ENCODE measurements at places on chromosomes 5 and 9. TPM values are rescaled to one million over a fixed set of nuclear protein-coding genes. Genes with fewer than 3 reads are reported as not detected.

GRCh38 chr9:136565086-136565714, 19.4 kb upstream of the NOTCH1 start:
- DNase-seq: peak; percentile 9

GALT gene
- 68.4 TPM for total RNA-seq

SOHLH1 gene
- not detected for total RNA-seq

GRCh38 chr5:150082374-150082773, 4.0 kb downstream of the CSF1R start:
- no peak for DNase-seq

GRCh38 chr5:80867233-80867632, 92.9 kb upstream of the RASGRF2 start:
- DNase-seq: no peak

GRCh38 chr5:181245427-181246275, 1.9 kb upstream of the RACK1 start:
- DNase-seq: no peak

DNA sequence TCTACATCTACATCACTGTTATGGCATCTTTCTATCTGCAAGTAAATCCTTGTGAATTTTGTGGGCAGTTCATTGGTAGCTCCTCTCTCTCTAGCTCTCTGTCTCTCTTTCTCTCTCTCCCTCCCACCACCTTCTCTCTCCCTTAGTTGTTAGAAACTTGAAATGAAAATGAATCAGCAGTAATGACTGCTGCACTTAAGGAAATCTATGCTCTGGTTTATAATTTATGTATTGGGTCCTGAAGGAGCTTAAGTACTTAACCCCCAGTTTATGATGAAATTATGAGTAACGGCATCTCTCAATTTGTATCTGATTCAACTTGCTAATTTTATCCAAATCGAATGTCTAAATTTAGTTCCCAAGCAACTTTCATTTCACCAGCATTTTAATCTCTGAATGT, 52.0 kb upstream of the PTGER4 start:
- no peak for DNase-seq

SNAPC4 gene
- 6.7 TPM for total RNA-seq

MOB3B gene
- total RNA-seq: 0.17 TPM

PCDHA12 gene
- total RNA-seq: not detected

INSYN2B gene
- total RNA-seq: not detected

DNA sequence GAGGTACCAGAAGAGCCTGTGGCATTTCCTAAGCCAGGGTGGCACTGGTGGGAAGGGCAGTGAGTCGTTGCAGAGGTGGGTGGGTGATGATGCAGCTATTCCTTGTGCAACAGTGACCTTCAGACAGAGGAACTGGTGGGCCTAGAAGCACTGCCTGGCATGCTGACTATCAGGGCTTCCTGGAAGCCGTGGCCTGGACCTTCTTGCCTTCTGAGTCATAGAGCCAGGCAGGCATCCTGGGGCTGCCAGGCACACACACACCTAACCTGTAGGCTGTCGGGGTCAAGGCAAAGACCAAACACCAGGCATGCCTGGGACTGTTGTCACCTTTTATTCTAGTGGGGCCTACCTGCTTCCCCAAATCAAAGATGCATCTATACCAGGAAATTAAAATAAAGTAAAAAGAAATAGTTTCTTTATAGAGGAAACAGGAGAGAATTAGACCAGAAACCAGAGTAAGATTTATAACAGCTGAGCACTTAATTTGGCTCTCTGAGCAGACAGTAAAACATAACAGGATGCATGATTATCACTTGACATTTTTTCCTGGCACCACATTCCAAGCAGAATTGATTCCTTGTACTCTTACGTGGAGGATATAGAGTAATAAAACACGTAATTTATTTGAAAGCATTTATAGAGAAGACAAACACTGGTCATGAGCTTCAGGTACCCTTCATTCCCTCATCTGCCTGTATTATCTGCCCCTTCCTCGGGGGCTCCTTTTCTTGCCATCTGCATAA, 25.1 kb downstream of the NANS start:
- DNase-seq: no peak

- no peak for DNase-seq
Observed at GRCh38 chr5:116032094-116032517, at the start of gene ARL14EPL. Gene ARL14EPL (plus strand): TSS chr5:116032472. CDS start chr5:116051466, 18,994 bp downstream.

DIPK1B gene
- 0.22 TPM for total RNA-seq

EQTN gene
- total RNA-seq: not detected

GRCh38 chr9:131270171-131271015, 5.9 kb downstream of the FAM78A start:
- DNase-seq: peak; percentile 61

DNA sequence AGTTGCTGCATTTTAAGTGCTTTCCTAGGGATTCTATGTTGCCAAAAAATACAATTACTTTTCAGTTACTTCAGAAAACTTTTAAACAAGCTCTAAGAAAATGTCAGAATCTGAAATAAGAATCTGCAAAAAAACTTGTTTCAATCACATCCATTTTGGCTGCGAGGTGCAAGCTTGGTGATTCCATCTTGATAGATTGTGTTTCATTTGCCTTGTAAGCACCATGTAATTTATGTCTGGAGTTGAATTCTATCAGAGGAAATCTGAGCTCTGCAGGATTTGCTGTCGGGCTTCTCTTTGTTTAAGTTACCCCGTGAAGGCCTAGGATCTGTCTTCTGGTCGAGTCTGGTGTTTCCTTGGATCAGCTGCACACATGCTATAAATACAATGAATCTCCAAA, 40.4 kb upstream of the MAN2A1 start:
- no peak for DNase-seq

GRCh38 chr9:2771087-2771486, 53.8 kb downstream of the KCNV2 start:
- no peak for DNase-seq

HCN1 gene
- not detected for total RNA-seq

DNA sequence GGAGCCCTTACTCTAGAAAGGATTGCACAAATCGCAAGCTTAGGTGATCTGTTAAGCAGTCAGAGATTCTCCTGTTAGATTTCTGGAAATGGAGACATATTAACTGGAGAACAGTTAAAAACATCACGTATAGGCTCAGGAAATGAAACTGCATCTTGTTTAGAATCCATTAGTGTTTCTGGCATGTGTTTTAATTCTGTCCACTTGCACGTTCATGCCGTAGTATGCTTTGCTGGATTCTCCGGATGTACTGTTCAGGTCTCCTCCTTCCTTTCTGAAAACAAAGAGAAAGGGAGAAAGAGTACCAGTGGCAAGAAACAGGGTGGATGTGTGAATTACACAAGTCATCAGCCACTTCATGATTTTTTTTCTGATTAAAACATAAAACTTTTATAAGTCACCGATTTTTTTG, 2.5 kb upstream of the RGMB start:
- no peak for DNase-seq

DNA sequence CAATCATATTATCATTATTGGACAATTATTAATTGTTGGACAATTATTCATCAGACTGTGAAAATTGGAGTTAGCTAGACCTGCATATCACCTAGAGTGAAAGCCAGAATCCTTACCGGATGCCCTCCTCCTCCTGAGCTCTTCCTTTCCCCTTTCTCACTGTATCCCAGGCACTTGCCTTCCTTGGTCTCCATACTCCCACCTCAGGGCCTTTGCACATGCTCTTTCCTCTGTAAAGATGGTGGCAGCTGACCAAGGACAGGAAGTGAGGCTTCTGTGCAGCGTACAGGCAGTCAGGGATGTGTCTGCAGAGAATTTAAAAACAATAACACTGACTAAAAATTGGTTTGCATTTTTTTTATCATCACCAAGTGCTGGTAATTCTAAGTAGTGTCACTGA, 15.5 kb upstream of the FAM193B start:
- no peak for DNase-seq

GRCh38 chr9:28082671-28083070, 509.4 kb upstream of the C9orf72 start:
- DNase-seq: no peak

ECM2 gene
- total RNA-seq: not detected

DNA sequence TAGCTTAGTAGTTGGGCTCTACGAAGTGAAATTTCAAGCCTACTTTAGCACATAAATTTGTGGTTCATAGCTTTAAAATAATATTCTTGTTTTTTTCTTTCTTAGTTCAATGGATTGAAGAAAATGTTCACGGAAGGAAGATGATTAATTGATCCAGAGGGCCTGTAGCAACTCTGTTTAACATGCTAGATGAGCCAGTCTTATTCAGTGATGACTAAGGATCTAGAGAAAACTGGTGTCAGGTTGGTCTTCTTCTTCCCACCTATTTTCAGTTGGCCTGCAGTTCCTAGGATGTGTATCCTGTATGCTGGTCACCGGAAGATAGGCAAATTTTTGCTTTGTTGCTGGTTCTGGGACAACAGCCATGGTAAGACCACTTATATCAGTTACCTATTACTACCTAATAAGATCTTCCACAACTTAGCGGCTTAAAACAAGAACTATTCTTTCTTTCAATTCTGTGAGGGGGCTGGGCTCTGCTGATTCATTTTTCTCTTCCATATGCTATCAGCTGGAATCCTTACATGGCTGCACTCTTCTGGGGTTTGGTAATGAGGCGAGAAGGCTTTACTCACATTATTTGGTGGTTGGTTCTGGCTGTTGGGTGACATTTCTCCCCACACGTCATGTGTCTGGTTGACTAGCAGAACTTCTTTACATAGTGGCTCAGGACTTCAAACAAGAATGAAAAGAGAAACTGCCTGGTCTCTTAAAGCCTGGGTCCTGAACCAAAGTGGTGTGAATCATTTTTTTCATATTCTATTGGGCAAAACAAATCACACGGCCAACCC, 182.7 kb upstream of the ACTBL2 start:
- no peak for DNase-seq

MLLT3 gene
- total RNA-seq: 44.5 TPM

DNA sequence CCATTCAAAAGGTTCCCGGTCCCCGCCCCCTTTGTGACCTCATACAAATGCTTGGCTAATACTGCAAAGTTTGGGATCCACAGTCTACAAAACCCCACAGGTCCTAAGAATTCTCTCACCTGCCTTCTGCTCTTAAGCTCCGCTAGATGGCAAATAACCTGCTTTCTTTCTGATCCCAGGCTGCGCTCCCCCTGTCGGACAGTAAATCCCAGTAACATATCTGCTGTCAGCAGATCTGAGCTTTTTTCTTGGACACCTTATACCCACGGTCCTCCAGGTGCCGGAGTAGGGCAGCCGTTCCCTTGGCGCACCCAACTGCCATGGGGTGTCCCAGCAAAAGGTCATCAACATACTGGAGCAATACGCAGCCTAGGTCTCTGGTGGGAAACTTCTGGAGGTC, 39.0 kb upstream of the PPP1R26 start:
- no peak for DNase-seq

CCL19 gene
- not detected for total RNA-seq

DNA sequence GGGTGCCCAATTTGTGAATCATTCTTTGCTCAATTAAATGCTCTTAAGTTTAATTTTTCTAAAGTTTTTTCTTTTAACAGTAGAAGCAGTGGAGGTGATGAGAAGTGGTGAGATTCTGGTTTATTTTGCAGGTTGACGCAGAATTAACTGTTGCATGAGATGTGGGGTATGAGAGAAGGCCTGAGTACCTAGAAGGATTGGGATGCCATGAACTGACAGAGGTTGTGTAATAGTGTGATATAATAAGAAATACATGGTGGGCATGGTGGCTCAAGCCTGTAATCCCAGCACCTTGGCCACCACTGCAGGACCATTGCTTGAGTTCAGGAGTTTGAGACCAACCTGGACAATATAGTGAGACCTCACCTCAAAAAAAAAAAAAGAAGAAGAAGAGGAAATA, 8.4 kb upstream of the SH3TC2 start:
- DNase-seq: no peak

DNA sequence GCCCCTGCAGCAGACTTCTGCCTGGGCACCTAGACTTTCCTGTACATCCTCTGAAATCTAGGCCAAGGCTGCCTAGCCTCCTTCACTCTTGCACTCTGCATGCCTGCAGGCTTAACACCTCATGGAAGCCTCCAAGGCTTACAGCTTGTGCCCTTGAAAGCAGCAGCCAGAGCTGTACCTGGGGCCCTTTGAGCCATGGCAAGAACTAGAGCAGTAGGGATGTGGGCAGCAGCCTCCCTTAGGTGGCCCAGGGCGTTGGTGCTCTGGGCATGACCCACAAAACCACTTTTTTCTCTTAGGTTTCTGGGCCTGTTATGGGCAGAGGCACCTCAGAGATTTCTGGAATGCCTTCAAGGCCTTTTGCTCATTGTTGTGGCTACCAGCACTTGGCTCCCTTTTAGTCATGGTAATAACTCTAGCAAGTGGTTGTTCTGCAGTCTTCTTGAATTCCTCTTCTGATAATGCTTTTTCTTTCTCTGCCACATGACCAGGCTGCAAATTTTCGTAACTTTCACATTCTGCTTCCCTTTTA, 606.2 kb downstream of the TLE4 start:
- DNase-seq: no peak

- DNase-seq: no peak
Observed at GRCh38 chr5:55597014-55597981, 62.5 kb upstream of the PLPP1 start.

DNA sequence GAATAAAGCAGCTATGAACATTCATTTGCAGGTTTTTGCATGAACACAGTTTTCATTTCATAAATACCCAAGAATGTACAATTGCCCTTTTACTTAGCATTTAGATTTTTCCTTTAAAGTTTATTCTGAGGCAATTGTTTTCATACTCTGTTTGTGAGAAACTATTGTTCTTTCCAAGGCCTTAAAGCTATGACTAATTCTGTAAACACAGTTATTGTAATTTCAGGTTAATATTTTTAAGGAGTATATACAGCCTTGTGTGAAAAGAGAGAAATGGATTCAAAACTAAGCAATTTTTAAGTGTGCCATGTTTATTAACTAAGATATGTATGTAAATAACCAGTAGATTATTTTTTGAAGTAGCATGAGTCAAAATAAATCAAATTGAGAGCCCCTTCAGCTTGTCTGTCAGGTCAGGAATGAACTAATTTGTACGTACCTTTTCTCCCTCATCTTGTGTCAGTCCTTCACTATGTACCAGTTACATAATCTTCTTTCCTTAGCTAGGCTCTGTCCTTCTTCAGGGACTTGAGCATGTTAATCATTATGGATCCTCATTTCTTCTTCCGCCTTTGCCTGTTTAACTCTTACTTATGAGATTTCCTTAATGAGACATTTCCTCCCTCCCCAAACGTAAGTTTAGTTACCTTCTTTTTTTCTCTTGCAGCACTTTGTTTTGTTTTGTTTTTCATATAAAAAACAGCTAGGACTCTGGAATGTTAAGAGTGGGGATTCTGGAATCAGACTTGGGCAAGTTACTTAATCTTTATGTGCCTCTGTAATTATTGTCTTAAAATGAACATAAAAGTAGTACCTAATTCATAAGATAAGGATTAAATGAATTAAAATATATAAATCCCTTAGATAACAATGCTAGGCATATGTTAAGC, 63.6 kb downstream of the NIPBL start:
- DNase-seq: no peak

DNA sequence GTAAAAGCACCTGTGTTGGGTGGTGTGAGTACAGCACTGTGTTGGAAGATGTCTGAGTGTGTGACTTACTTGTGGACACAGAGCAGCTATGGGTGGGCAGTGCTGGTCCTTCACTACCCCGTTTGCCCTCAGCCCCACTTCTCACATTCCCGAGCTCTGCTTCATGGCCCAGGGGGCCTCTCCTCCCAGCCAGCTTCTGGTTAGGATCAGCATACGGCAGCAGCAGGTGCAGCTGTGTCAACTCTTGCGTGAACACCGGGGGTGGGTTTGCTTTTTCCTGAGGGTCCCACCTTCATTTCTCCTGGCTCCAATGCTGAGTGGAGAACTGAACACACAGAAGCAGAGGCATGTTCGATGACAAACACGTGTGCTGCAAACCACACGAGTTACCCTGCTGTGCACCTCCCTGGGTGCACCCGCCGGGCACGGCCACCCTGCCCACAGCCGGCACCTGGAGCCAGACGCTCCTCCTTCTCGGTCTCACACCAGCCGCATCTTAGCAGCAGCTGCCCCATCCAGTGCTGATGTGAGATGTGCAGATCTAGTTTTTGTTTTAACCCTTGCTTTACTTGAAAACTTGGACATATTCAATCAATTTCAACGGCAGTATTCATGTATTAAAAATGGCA, 14.9 kb upstream of the SLC6A3 start:
- no peak for DNase-seq
